HL-60 (cell line): ENCODE measurements at places on chromosomes 3 and 15.

- no peak for DNase-seq
Measured at GRCh38 chr3:65144791-65145351, 457.1 kb upstream of the ADAMTS9 start.

GRCh38 chr3:42658091-42658770 is 4.7 kb downstream of the ZBTB47 start:
- no peak for DNase-seq

DNA sequence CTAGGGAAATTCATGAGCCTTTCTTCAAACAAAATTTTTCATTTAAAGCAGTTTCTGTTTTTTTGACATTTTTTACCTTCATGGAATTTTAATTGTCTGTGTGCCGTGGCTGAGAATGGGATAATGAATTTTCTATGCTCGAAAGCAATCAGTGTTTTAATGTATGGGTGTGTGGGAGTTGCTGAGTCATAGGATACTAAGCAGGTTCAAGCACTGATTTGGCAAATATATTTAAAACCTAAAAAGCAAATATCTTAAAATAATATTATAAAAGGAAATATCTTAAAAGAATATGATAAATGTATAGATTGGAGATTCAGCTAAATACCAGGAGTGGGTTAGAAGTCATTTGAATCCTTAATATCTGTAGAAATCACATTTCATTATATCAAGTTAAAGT is 173.6 kb upstream of the LRRFIP2 start:
- DNase-seq, result no peak

- DNase-seq, result peak; percentile 52
Measured at GRCh38 chr3:107753494-107753893, 230.7 kb downstream of the BBX start.

DNA sequence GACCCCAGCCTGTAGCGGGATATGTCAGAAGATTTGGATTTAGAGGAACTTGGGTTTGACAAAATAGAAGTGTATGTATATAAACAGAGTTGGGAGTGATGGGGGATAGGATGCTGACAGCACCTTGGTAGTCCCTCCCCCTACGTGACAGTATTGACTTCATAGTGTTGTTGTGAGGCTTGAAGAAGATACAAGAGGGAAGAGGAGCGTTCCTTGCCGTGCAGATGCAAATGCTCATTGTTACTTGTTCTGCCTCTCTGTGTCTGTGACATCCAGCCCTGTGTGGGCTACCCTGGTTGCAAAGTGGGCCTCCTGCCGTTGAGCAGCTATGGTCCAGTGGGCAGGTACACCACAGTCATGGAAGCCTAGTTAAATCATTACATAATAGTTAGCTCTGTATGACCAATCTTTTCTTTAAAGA is 45.0 kb downstream of the SMAD3 start:
- no peak for DNase-seq

DNA sequence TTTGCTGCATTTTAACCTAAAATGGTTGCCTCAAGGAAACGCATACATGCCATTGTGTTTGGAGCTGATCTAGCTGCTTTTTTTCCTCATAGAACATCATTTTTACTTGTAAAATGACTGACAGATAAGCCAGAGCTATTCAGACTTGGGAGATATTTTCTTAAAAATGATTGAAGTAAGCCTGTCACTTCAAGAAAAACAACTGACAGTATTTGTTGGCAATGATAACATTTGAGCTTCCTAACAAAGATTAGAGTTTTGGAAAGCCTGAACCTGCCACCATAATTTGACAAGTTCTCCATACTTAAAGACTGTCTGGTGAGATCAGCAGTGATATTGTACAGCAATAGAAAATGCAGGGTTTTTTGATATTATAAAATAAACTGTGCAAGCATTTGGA is 27.6 kb upstream of the MRPL3 start:
- no peak for DNase-seq

- DNase-seq, result no peak
Measured at GRCh38 chr3:139561959-139562676, 22.6 kb upstream of the RBP1 start.

GRCh38 chr3:115388166-115388565 is 235.1 kb upstream of the GAP43 start:
- DNase-seq, result no peak
